Activated CD4-positive, alpha-beta T cell treated with anti-CD3 and anti-CD28 coated beads for 1 hour (primary cell): ENCODE measurements at places on chromosomes 7 and 10.

DNA sequence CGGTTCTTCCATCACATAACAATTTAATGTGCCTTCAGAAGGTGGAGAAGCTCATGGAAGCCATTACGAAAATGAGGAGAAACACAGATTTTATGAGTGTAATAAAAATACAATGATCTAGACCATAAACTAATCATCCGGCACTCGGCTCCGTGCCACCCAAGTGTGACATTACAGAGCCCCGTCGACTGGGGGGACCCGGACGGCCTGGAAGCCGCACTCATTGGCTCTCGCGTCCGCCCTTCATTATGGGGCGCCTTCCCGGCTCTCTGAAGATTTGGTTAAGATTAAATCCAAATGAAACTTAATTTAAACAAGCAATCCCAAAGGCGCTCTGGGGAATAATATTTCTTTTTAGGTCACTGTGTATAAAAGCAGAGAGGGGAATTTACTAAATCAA, 242.6 kb downstream of the DNAJB6 start:
- no peak for DNase-seq

DNA sequence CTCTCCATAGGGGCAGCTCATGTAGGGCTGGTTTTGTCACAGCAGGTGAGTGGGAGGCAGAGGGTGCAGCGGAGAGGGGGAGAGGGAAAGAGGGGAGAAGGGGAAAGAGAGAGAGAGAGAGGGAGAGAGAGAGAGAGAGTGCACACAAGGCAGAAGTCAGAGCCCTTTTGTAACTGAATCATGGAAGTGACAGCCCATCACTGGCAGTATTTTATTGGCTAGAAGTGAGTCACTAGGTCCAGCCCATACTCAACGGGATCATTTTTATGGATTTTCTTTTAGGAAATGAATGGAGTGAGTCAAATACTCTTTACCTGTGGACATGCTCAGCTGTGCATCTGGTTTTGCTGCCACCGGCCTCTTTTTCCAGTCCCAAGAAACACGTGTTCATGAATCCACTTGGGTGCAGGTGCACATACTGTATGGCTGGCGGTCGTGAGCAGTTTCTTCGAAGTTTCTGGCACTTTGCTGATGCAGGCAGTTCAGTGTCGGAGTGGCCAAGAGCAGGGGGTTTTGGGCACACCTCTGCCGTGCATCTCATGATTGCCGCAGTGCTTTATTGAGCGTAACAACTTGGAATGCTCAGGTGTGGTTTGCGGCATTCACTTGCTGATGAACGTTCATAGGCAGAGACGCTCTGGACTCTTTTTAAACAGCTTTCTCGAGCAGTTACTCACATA, 40.3 kb downstream of the DOCK1 start:
- no peak for DNase-seq

GRCh38 chr7:44403176-44403759, 77.9 kb upstream of the CAMK2B start:
- DNase-seq, result no peak

GRCh38 chr7:148802101-148802493, 82.0 kb downstream of the EZH2 start:
- no peak for DNase-seq
